ENCODE measurements at places on chromosomes 7 and 10.

GRCh38 chr10:49649294-49649693 is 30.2 kb upstream of the C10orf53 start:
- DNase-seq: no peak

- DNase-seq: no peak
Observed at GRCh38 chr10:4851846-4852245, 25.8 kb downstream of the AKR1E2 start.

GRCh38 chr10:2575460-2575859 is 491.9 kb upstream of the PFKP start:
- DNase-seq: no peak

DNA sequence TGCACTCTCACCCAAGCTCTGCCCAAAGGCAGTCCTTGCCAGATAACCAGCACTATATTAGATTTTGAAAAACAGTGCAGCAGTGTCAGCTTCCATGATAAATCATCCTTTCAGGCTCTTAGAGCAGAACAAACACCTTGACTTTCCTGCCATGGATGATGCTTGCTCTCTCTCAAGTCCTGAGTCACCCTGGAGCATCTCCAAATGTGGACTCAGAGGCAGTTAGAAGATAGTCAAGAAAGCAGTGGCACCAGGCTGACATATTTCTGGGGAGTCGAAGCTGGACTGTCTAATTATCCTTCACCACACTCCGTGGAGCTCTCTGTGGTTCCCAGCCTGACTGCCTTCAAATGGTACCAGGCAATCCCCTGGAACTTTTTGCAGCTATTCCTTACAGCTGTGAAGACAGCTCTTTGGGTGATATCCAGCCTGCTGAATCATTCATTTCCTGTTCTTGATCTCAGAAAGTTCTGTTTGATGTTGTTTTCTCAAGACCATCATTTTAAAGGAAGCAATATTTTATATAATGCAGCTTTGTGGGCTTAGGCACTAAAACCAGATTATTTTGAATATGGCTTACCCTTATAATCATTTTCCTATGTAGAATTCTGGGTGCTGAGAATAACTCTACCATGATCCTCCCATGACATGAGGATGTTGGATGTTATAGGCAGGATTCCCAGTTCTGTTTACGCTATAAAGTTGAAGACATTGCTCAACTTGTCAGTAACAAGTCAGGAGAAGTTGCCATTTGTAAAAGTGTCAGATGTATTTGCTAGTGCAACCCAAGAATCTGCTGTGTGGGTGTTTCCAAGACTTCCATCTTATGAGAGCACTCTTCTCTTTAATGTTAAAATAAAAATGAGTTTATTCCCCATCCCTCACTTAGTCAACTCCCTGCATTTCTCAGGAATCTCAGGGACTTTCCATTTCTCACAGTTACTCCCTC is 233.8 kb downstream of the C7orf25 start:
- DNase-seq: no peak

- DNase-seq: no peak
Observed at GRCh38 chr7:117564627-117565026, 84.8 kb downstream of the CFTR start.

DNA sequence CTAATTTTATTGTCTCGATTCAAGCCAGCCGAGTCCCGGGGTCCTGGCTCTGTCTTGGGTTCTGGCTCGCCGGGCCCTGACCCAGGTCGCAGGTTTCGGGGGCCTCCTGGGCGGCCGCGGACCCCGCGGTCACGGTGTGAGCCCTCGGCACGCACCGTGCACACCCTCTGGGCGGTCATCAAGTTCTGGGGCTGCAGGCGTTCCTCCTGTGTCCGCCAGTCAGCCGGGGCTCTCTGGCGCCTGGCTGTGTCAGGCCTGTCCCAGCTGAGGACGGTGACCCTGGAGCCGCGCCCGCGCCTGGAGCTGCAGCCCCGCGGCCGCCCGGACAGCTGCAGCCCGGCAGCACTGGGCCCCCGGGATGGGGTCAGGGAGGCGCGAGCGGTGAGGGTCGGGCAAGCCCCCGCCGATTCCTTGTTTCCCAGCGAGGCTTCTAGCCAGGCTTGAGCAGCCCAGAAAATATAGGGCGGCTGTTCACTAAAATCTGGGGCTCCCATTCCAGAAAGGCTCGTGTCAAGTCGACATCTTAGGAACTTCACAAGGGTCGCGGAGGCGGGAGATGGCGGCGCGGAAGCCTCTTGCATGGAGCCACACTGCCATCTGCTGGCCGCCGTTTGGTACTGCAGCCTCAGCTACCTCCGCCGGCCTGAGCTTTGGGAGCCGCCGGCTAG is 4.2 kb upstream of the HOXA7 start:
- DNase-seq: peak; percentile 85

- no peak for DNase-seq
Observed at GRCh38 chr10:88497913-88498312, 85.2 kb downstream of the RNLS start.
